ELR (cell line): ENCODE measurements at places on chromosomes 1 and 21.
A peak's percentile ranks its signal among the peaks of the same experiment; 100 is the strongest.

- no peak for DNase-seq
Observed at GRCh38 chr1:224185208-224185607, 2.2 kb downstream of the DEGS1 start.

DNA sequence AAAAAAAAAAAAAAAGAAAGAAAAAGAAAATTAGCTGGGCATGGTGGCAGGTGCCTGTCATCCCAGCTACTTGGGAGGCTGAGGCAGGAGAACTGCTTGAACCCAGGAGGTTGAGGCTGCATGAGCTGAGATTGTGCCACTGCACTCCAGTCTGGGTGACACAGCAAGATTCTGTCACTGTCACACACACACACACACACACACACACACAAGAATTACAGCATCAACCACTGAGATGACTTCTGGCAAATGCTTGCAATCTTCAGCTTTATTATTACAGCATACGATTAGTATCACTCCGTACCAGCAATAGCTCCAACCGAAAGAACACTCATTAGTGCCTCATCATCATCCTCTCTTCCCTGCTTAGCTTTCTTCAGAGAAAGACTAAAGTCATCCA, 4.6 kb downstream of the ORC1 start:
- no peak for DNase-seq

- DNase-seq = no peak
Observed at GRCh38 chr1:155487541-155487940, 75.1 kb downstream of the ASH1L start.

- no peak for DNase-seq
Observed at GRCh38 chr1:224884361-224884801, 45.1 kb upstream of the DNAH14 start.

- DNase-seq = no peak
Observed at GRCh38 chr21:28789523-28789922, 203.2 kb downstream of the LTN1 start.

DNA sequence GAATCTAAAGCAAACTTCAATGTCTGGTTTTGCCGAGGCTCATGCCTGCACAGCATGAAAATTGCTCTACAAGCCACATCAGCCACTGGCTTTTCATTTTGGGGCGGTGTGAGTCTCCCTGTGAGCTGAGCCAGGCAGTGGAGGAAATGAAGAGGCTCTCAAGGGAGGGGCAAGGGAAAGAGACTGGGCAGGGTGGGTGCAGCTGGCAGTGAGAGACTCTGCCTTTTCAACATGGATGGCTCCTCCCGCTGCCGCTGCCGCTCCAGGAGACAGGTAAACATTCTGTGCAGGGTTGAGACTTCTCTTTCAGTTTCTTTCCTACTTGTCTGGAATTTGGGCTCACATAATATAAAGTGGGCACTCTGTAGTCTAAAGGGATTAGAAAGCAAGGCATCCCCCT, 11.3 kb upstream of the CTSE start:
- no peak for DNase-seq

DNA sequence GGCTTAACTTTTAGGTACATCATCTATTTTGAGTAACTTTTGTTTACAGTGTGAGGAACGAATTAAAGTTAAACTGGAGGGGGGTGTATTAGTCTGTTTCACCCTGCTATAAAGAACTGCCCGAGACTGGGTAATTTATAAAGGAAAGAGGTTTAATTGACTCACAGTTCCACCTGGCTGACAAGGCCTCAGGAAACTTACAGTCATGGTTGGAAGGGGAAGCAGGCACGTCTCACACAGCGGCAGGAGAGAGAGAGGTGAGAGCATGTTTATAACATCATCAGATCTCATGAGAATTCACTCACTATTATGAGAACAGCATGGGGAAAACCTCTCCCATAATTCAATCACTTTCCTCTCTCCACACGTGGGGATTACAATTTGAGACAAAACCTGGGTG, 31.9 kb upstream of the TMEM52 start:
- DNase-seq = no peak

DNA sequence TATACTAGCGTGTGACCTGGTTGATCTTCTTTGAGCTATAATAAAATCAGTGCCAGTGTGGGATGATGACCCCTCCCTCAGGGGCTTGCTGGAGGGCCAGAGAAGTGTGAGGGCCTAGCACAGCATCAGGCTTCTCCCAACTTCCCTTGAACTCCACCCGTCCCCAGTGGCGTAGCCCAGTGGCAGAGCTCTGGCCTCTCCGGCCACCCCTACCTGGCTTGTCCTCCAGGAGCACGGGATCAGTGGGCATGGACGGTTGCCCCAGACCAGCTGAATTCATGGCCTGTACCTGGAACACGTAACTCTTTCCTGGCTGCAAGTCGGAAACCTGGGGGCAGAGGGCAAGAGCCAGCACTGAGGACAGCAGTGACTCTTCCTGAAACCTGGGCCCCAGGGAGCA, 36.0 kb downstream of the MYOM3 start:
- no peak for DNase-seq

DNA sequence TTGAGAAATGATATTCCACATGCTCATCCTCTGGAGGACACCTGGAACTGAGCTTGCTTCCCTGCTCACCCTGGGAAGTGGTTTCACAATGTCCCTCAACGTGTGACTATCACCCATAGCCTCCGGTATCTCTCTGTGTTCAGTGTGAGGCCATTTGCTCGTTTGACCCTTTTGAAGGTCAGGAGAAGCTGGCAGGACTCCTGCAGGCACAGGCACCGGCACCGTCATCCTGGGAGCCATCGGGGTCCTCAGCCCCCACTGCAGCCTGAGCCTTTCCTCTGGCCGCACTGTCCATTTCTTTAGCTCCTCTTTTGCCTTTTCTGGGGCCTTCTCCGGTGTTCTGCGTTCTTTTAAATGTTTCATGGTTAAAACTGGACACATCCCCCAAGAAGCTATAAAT, 159.6 kb upstream of the COL6A1 start:
- no peak for DNase-seq

GRCh38 chr1:59046730-59047157, 250.2 kb upstream of the FGGY start:
- DNase-seq = peak; percentile 21

DNA sequence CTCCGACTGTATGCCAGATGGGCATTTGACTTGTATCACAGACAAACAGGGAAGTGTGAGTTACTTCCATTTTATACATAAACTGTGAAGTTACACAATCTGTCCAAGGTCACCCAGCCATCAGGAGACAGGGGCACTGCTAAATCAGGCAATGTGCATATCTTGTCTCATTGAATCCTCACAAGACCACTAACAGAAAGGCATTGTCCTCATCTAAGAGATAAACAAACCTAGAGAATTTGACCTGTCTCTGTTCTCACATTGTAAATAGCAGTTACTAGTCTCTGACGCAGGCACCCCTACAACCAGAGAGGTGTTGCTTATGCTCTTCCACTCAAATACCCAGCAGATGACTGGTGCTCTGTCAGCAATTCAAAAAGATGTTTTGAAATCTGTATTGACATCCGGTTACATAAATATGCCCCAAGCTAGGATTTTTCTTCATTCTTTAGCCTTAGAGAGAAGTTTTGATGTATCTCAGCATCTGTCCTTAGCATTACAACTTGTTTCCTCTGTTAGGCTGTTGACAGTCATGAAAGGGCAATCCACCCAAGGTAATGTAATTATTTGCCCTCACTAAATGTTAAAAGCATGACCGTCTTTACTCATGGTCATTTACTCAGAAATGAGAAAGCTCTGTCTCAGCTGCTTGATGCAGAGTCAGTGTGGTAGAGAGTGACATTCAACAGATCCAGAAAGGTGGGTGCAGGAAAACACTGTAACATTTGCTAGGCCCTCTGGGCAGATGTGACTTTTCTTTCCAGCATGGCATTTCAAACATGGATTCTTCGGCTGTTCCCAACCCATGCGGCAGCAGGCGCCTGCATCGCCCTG, 51.9 kb upstream of the ZNF326 start:
- peak; percentile 82 for DNase-seq

DNA sequence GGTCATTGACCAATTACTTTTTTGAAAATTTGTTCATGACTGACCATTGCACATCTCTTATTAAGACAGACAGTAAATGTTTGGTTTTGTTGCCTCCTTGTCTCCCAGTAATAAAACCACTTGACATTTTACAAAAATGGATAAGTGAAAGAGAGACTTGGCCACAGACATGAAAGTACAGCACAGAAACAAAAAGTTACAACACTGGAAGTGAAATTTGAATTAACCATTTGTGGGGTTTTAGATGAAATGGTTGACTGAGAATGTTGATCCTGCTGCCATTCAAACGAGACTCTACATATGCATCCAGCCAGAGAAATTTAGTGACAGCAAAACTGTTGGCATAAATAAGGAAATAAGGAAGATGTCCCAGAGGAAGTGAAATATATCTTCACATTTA, 79.3 kb upstream of the B3GALT2 start:
- no peak for DNase-seq

DNA sequence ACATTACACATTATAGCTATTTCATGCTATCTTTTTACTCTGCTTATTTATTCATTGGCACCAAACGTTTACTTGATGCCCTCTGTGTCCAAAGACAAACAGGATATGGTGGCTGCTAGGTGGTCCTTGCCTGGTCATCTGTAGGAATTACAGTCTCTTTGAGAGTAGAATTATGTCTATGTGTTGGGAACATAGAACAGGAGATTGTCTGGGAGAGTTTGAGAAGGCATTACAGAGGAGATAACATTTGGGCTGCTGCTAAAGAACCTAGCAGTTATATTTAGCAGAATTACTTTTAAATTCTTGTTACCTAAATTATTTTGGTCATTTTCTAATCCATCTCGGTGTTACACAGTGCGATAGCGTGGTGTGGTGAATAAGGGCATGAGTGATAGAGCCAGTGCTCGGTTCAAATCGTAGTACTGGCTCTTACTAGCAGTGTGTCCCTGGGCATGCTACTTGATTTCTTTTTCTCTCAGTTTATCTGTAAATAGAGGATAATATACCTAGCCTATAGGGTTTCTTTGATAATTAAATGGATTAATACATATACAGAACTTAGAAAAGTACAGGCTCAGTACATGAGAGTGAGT, 20.5 kb downstream of the RRP15 start:
- DNase-seq = no peak

- no peak for DNase-seq
Observed at GRCh38 chr1:117180147-117180967, 30.4 kb downstream of the VTCN1 start.
